CD4-positive, alpha-beta T cell treated with Interleukin-2 at 100 ng/mL for 4 hours (primary cell): ENCODE measurements at places on chromosomes 16 and 17.

DNA sequence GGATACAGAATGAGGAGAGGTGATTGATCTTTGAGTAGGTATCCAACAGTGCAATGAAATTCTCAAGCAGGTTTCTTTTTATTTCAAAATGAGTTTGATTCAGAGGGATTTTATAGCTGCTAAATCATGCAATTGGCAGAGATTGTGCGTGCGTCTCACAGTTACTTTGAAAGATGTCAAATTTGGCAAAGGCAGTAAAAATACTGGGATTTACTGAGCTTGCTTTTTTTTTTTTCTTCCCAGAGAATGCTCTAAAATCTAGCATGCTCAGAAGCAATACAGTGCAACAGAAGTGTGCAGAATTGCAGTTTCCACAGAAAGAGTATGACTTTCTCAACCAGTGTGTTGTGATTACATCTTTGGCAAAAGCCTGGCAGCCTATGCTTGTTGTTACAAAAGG is 410.7 kb upstream of the GOT2 start:
- DNase-seq = no peak

DNA sequence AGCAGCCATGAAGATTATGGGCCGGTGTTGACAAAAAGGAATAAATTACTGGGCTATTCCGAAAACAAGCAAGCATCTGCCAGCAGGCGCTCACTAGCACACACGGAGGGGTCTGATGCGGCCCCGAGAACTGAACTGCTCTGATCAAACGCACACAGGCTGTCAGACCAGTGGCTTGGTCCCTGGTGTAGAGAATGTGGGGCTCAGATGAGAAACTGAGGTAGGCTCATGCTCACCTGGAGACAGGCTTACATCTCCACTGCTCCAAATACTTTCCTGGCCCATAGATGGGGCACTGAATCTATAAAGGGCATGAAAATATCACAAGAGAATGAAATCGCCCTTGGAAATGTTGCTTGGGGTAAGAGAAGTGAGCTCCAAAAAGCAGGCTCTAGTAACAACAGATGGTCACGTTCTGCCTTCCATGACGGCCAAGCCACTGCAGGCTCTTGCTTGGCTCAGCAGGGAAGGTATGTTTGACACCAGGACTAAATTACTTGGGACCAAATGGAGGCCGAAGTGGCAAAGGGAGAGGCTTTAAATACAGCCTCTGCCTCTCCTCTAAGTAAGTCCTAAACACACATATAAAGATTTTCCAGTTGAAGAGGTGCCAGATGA is 5.4 kb downstream of the ABR start:
- no peak for DNase-seq

DNA sequence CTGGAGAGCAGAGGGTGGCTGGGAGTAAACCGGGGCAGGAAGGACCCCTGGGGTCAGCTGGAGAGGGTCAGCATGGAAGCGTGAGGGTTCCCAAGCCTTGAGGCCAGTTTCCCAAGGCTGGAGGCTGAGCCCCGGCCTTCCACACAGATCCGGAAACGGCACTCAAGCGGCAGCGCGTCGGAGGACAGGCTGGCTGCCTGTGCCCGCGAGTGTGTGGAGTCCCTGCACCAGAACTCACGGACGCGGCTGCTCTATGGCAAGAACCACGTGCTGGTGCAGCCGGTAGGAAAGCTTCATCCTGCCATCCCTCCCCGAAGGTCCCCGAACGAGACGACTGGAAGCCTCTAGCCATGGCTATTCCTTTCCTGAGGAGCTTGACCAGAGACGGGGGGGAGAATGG is 26.0 kb downstream of the SGSM2 start:
- no peak for DNase-seq

- no peak for DNase-seq
These were observed 85.9 kb upstream of the PLCG2 start for GRCh38 chr16:81693041-81693743.

- DNase-seq = no peak
These were observed 18.1 kb upstream of the DLX3 start for GRCh38 chr17:50013079-50013478.

- DNase-seq = no peak
These were observed 85.6 kb upstream of the RPRML start for GRCh38 chr17:47064684-47065083.

GRCh38 chr16:66874079-66874775 is 6.1 kb upstream of the PDP2 start:
- DNase-seq = no peak

- peak; percentile 39 for DNase-seq
These were observed 28.8 kb downstream of the MSI2 start for GRCh38 chr17:57284984-57285646.

DNA sequence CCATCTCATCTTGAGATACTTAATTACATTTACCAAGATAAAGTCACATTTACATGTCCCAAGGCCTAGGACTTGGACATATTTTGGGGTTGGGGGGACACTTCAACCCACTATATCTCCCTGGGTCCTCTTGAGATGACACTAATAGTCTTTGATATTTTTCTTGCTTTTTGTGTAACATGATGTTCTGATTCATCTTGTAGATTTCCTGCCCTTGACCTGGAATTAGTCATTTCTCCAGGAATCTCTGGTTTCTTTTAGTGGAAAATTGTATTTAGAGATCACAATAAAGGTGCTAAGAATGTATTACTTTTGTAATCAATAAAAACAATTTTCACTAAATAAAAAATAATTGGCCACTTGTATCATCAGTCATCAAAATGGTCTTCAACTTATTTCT is 157.3 kb downstream of the VPS53 start:
- no peak for DNase-seq

- DNase-seq = no peak
These were observed 7.7 kb downstream of the ADAM11 start for GRCh38 chr17:44766409-44767038.

DNA sequence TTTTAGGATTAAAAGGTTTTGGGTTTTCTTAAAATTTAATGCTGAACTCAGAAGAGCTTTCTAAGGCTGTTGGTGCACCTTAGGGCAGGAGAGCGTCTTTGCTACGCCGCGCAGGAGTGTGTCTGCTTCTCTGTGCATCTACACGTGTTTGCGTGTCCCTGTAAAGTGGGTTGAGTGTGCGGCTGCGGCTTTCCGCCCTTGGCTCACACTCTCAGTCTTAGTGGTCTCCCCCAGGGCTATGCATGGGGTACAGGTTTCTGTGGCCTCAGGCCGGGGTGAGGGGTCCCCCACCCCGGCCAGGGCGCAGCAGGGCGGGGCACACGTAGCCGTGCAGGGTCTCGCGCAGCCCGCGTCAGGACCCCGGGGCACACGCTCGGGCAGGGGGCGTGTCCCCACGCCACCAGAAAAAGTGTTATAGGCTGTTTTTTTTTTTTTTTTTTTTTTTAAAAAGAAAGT is 727 bp upstream of the TENT4B start:
- peak; percentile 66 for DNase-seq

DNA sequence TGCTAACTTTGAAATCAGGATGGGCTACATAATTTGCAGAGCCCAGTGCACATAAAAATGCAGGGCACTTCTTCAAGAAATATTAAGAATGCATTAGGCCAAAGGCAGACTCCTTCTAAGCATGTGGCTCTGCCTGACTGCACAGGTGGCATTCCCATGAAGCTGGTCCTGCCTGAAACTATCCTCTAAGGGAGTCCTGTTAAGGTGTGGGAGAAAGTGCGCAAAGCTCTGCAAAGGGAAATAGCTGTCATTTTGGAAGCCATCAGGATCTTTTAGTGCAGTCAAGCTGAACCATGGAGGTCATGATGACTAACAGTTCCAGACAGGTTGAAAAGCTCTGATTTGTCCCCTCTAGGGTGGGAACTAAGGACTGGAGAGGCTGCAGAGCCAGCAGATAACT is 41.9 kb upstream of the CRHR1 start:
- DNase-seq = no peak

GRCh38 chr16:1398826-1399581 is 15.5 kb downstream of the UNKL start:
- no peak for DNase-seq

- DNase-seq = no peak
These were observed 85.7 kb downstream of the NCOR1 start for GRCh38 chr17:16129441-16130205.

DNA sequence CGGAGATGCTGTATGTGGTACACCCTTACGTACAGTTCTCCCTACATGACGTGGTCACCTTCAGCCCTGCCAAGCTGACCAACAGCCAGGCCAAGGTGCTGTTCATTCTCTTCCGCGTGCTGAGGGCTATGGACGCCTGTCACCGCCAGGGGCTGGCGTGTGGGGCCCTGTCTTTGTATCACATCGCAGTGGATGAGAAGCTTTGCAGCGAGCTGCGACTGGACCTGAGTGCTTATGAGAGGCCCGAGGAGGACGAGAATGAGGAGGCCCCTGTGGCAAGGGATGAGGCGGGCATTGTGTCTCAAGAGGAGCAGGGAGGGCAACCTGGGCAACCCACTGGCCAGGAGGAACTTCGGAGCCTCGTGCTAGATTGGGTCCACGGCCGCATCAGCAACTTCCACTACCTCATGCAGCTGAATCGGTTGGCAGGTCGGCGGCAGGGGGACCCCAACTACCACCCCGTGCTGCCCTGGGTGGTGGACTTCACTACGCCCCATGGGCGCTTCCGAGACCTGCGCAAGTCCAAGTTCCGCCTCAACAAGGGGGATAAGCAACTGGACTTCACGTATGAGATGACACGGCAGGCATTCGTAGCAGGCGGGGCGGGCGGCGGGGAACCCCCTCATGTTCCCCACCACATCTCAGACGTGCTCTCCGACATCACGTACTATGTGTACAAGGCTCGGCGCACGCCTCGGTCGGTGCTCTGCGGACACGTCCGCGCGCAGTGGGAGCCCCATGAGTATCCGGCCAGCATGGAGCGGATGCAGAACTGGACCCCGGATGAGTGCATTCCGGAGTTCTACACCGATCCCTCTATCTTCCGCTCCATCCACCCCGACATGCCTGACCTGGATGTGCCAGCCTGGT is 1.4 kb downstream of the WDR81 start:
- DNase-seq = no peak

GRCh38 chr17:8629371-8630226 is 926 bp downstream of the MYH10 start:
- DNase-seq = no peak

DNA sequence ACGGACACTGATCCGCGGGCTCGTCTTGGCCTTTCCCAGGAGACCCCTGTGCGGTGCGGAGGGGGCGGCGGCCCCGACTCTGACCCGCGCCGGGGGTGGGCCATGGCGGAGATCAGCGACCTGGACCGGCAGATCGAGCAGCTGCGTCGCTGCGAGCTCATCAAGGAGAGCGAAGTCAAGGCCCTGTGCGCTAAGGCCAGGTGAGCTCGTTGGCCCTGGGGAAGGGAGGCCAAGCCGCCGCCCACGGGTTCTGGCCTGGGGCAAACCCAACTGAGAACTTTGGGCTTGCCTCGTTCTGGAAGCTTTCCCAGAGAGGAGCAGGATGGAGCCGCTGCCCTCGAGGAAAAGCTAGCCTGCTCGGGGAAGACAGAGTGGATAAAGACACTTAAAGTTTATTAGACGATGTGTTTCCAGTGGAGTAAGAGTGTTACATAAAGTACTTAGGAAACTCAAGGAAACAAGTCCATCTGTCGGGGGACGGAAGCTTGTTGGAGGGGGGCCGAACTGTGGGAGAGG is 540 bp downstream of the PPP4C start:
- no peak for DNase-seq

GRCh38 chr16:30958175-30959079 is 873 bp downstream of the SETD1A start:
- DNase-seq = no peak

DNA sequence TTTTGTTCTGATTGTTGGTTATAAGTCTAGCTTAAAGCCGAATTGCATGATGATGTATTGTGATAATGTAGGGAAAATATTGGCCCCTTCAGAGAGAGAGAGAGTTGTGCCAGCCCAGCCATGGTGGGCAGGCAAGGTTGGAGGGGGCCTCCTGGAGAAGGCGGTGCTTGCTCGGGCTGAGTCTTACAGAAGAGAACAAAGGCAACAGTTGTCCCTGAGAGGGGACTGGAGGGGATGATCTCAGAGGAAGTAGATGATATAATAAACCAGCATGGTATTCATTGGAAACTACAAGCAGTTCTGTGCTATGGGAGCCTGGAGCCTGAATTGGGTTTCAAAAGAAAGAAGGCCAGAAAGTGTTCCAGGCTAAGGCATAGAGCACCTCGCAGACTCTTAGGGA is 173.8 kb downstream of the RPTOR start:
- no peak for DNase-seq

DNA sequence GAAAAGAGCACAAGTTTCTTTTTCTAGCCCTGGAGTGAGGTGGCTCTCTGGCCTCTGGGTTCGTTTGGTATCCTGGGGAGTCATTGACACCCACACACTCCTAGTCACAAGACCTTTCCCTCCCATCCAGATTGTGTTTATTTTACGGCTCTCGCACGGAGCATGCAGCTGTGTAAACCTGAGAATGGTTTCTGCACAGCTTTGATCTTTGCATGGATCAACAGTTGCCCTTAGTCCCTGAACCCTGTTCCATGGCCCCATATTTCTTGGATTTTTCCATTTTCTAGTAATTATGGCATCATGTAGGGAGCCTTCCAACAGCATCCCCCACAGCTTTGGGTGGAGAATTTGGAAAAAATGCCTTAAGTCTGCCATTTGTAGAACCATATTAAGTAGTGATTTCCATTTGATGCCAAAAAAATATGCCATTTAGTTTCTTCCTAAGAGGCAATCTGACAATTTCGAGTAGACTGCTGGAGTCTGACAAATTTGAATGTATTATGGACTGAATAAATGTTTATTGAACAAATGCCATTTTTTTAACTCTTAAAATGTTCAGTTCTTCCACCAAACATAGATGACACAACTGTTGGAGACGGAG is 197.7 kb downstream of the WWOX start:
- DNase-seq = no peak

DNA sequence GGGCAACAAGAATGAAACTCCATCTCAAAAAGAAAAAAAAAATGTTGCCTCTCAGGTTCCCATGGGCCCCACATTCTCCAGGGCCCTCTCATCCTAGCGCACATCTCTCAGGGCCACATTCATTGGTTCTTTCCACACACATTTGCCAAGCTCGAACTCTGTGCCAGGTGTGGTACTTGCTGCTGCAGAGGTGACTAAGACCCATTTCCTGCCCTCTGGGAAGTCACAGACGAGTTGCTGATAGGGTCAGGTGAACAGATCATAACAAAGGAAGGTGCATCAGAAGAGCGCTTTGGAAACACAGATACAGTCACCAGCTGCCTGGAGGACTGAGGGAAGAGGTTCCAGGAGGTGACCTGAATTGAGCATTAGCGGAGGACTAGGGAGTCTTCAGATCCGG is 1.0 kb downstream of the GSDMA start:
- peak; percentile 75 for DNase-seq

GRCh38 chr16:8679151-8679550 is 4.7 kb downstream of the ABAT start:
- DNase-seq = no peak

DNA sequence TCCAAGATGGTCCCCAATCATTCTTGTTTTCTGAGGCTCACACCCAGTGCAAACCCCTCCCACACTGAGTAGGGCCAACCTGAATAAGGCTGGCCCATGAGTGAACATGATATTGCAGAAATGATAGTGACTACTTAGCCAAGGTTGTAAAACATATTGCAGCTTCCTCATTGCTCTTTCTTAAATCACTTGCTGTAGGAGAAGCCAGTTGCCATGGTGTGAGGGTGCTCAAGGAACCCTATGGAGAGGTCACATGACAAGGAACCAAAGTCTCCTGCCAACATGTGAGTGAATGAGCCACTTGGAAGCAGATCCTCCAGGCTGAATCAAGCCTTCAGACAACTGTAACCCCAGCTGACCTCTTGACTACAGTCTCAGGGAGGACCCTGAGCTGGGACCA is 191.4 kb downstream of the RGS9 start:
- DNase-seq = no peak

GRCh38 chr17:42276609-42277341 is 584 bp upstream of the STAT5B start:
- no peak for DNase-seq

- DNase-seq = peak; percentile 80
These were observed 14.0 kb downstream of the FMNL1 start for GRCh38 chr17:45235416-45236281.
